ENCODE measurements at places on chromosomes 12 and 14.

GRCh38 chr14:49584058-49584457 is 2.1 kb downstream of the RPS29 start:
- DNase-seq = no peak

- DNase-seq = no peak
These were observed 24.4 kb downstream of the CLEC2A start for GRCh38 chr12:9907769-9908168.

DNA sequence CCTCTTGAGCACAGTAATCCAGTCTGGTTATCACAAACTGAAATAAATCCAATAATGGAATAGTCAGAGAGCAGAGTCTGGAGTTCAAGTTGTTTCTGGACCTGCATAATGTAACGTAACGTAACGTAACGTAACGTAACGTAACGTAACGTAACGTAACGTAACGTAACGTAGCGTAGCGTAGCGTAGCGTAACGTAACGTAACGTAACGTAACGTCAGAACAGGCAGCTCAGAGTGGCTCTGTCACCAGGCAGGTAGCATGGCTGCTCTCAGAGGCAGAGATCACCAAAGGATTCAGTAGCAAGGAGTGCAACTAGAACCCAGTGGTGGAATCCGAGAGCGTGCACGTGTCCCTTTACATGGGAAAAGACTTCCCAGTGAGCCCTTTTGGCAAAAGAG is 85.7 kb upstream of the USP44 start:
- DNase-seq = no peak

- DNase-seq = no peak
These were observed 281.1 kb downstream of the NRXN3 start for GRCh38 chr14:78451319-78451695.

DNA sequence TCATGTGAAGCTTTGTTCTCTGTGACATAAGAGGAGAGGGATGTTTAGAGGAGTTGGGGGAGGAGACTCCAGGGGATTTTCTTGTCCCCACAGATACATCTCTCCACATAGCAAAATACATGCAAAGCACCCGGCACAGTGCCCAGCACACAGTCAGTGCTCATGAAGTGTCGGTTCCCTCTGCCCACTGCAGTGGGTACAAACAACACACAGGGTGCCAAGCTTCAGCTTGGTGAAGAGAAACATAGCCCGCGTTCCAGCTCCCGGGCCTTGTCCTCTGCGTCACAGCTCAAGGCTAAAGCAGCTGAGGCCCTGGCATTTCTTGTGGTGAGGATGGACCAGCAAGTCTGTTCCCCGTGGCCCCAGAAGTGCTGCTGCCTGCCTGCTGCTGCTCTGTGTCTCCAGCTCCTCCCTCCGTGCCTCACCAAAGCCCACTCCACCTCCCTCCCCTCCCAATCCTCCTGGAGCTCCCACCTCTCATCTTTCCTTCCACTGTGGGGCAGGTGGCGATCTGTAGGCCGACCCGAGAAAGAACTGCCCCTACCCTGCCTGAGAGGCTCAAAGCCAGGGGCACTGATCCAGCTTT is 57.0 kb upstream of the FKBP4 start:
- no peak for DNase-seq

- DNase-seq = no peak
These were observed 35.0 kb downstream of the CRADD start for GRCh38 chr12:93712200-93712599.

GRCh38 chr14:36998686-36999085 is 173.7 kb downstream of the SLC25A21 start:
- DNase-seq = no peak

DNA sequence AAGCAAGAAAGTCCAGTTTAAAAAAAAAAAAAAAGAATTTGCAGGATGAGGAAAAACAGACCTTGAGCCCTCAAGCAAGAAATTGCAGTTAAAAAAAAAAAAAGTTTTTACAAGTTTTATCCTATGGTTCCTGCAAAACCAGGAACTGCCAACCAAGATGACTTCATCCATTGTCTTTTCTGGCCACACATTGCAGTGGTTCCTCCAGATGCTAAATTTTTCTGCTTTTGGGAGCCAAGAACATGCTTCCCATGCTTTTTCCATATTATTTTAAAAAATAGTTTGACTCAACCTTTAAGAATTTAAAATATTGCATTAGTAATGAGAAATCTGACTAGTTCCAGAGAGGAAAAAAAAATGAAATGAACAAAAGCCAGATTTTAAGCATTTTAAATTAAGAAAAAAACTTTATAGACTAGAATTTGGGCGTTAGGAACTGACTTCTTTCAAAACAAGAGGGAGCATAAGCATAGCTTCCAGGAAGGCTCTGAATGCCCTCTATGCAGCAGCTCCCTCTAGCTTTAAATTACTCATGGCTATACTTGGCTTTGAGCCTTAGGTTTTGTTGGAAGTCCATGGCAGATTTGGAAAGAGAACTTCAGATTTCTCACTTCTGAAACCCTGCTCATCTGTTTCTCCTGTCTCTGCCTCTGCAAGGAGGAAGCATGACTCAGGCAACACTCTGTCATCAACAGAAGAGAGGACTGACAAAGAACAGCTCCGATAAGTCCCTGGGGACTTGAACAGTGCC is 124.5 kb downstream of the GPR65 start:
- DNase-seq = no peak

DNA sequence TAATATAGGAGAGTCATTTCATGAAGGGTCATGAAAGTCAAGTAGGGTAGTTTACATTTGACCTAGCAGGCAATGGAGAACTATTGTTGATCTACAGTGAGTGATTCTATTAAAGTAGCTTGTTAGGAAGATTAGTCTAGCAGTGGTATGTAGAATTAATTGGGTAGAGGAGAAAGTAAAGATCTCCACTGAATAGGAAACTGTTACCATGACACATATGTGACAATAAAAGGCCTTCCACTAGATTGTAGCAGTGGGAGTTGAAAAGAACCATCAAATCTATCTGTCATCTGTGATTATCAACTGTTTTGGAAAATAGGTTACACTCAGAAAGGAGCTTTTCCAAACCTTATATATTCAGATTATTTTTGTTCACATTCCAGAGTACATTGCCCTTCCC is 92.3 kb downstream of the SOX5 start:
- no peak for DNase-seq

- no peak for DNase-seq
These were observed 70.5 kb downstream of the ITPK1 start for GRCh38 chr14:93045211-93045674.

GRCh38 chr14:94376108-94376975 is 12.1 kb downstream of the SERPINA1 start:
- DNase-seq = no peak

GRCh38 chr12:9221483-9221882 is 13.3 kb upstream of the PZP start:
- DNase-seq = no peak

DNA sequence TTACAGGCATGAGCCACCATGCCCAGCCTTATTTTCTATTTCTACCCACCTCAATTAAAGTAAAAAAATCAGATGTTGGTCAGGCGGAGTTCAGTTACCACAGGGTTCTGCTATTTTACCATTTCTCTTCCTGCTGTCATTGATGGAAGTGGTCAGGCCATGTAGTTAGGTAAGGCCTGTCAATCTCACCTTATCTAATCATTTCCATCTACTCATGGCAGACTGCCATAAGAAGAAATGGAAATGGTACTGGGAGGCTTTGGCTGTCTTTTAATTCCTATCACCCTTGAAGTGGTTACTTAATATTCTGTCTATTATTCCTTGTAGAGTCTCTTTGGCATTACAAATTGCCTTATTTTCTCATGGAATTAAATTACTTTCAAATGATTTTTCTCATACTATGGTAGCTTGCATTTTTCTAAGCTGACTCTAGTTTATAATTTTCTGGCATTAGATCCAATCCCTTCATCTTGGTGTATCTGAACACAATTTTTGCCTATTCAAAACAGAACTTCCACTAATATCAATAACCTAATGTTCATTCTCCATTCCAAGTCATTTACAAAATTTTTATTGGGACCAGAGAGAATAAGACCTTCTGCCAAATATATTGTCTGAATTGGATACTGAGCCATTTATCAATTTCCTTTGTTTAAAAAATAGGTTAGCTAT is 198.7 kb downstream of the DACT1 start:
- no peak for DNase-seq

- no peak for DNase-seq
These were observed 485.2 kb downstream of the VRK1 start for GRCh38 chr14:97282210-97283004.

GRCh38 chr14:64789696-64790095 is 85.5 kb downstream of the PLEKHG3 start:
- no peak for DNase-seq

- peak; percentile 52 for DNase-seq
These were observed at the start of gene ASCL1 for GRCh38 chr12:102957339-102958050. TSS of gene ASCL1 (plus strand) at chr12:102957674. CDS start at chr12:102958245, 571 bp downstream.

DNA sequence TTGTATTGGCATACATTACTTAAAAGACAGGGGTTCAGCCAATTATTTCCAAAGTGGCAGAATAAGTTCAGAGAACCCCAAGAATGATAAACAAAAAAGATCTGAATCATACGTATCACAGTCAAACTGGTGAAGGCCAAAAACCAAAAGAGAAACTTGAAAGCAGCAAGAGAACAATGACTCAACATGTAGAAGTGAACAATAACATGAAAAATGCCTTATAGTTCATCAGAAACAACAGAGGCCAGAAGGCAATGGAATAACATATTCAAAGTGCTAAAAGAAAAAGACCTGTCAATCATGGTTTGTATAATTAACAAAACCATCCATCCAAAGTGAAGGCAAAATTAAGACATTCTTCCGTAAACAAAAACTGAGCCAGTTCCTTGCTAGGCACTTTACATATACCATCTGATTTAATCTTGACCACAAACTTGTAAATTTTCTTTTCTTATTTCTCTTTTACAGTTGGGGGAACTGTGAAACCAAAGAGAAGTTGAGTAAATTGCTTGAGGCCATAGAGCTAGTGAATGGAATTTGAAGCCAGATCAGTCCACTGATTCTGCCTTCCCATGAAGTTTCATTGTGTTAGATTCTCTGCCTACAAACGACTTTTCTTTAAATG is 232.1 kb upstream of the SEL1L start:
- no peak for DNase-seq

GRCh38 chr12:128994856-128995255 is 141.6 kb downstream of the GLT1D1 start:
- DNase-seq = no peak
